GM13977 (cell line): ENCODE measurements at places on chromosomes 13 and 19.

GRCh38 chr19:35119578-35120155 is 4.0 kb downstream of the FXYD3 start:
- DNase-seq, result no peak

DNA sequence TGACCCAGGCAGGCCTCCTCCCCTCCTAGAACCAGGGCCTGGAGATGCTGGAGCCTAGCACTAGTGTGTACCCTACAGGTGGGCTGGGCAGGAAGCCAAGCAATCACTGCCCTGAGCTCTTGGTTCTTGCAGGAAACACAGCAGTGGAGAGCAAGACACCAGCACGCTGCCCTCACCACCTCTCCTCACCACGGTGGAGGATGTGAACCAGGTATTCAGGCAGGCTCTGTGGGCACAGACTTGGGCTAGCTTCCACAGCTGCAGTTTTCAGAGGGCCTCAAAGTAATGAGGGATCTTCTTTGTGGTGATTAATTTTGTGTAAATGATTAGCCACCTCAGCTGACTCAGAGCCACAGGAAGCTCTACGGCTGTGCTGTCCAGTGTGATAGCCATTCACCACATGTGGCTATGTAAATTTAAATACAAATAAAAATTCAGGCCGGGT is 13.6 kb upstream of the GPI start:
- no peak for DNase-seq

- DNase-seq, result no peak
Measured at GRCh38 chr13:103243495-103243894, 177.3 kb upstream of the SLC10A2 start.

DNA sequence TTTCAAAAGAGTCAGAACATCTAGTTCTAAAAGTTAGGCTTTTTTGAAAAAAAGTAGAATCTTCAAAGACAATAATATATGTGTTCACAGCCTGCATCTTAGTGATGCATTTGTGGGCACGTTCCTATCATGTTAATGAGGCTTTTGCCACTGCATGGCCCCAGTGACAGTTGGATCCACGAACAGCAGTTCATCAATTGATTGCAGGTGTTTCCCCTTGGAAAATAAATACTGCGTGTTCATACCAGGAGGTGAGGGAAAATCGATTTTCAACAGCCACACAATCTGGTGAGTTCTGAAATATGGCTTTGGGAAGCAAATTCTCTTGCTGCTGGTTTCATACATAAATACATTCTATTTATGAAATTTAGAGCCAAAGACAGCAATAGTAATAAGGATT is 343.8 kb upstream of the SLC10A2 start:
- DNase-seq, result no peak

- no peak for DNase-seq
Measured at GRCh38 chr19:2039089-2039958, 11.7 kb downstream of the MKNK2 start.

DNA sequence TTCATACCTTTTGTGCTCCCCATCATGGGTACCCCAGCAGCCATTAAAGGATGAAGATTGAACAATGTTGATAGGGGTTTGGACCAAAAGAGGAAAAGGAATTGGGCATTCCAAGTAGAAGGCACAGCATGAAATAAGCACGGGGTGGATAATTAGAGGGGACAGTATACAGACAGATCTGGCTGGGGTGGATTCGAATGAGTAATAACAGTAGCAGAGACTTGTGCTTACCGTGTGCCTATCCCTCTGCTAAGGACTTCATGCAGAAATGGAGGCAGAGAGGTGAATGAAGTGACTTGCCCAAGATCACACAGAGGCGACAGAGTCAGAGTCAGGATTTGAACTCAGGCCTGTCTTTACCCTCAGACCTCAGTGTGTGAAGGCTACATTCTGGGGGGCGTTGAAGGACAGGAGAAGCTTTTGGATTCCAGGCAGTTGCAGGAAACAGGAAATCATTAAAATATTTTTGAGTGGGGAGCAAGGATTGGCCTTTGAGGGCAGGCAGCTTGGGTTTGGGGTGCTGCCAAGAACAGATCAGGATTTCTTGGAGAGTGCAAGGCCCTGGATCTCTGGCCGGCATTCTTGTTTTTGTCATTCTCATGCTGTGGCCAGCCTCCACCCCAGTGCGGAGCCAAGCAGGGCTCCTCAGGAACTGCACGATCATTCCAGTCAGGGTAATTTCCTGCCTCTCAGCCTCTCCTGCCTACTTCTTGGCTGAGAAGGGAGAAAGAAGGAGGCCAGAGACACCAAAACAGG is 18.7 kb downstream of the PAF1 start:
- DNase-seq, result no peak

GRCh38 chr13:29654384-29654783 is 58.9 kb upstream of the SLC7A1 start:
- DNase-seq, result no peak

DNA sequence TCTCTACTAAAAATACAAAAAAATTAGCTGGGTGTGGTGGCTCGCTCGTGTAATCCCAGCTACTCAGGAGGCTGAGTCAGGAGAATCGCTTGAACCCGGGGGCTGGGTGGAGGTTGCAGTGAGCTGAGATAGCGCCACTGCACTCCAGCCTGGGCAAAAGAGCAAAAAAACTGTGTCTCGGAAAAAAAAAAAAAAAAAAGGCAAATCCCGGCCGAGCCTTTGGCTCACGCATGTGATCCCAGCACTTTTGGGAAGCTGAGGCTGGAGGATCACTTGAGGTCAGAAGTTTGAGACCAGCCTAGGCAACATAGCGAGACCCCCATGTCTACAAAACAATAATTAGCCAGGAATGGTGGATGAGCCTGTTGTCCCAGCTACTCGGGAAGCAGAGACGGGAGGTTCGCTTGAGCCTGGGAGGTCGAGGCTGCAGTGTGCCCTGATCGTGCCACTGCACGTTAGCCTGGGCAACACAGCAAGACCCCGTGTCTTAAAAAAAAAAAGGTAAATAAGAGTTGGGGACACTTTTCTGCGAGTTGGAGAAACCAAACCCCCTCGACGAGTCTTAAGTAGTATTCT is 574 bp upstream of the GPX4 start:
- DNase-seq, result no peak

DNA sequence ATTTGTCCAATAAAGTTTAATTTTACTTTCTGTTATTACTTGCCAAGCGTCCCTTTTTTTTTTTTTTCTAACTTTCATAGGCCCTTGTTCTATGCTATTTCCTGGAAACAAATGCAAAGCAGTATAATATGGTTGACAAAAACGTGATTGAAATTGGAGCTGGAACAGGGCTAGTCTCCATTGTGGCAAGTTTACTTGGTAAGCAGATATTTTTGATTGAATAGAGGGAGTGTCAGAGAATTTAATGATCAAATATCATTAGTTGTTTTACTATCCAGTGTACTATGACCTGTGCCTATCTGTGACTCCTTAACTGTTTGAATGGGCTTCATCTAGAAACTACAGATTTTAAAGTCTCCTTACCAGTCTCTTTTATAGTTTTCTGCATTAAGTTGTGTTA is 46.7 kb downstream of the ERCC5 start:
- DNase-seq, result no peak

DNA sequence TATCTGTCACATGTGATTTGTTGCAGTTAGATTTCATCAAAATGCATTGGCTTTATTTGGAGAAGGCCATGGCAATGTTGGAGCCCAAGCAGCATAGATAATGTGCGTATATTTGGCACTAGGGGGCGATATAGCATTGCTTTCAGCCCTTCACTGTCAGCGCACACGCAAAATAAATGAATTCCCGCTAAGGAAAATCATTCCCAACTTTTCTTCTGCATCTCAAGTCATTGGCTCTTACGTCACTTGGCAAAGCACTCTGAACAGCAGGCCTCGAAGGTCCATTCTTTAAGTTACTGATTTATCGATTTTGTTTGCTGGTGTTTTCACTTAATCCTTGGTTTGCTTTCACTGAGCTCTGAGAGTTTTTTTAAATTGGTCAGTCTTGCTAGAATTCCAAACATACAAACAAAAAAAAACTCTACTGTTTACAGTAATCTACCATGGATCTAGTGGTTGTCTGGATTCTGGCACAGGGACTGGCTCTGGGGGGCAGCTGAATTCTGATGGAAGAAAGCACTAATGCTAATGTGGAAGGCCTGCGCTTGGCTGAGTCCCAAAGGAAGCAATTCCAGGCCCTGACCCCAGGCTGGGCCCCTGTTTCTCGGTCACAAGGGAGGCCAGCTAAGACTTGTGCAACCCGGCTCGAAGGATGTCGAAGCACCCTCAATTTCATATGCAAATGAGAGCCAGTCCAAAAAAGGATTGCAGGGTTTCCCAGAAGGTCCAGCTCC is 97.7 kb upstream of the IPO5 start:
- DNase-seq, result peak; percentile 46
